Ascending aorta (tissue), 2 donors: ENCODE measurements at places on chromosomes 2 and 18.

DNA sequence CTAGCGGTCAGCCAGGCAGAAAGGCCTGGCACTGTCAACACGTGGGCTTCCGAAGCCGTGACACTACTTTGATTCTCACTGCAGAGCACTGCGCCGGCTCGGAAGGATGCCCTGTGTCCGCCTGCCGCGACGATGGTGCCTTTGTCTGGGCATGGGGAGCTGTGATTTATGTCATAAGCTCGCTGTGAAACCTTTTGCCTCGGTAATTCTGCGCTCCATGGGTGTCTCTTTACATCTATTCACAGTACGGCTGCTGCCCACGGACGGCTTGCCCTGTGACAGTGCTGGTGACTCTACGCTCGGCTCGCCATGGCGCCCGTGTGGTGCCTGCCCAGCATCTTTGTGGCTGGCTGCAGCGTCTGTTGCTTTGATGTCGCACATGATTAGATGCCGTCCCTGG, 43.1 kb upstream of the GBX2 start:
- no peak overlapping the region for H3K4me3 ChIP-seq
- no peak for DNase-seq
- no peaks in the 10 kb centered on the region for H3K36me3 ChIP-seq

GRCh38 chr2:15732341-15733077, 140.8 kb downstream of the DDX1 start:
- DNase-seq, result no peak
- no peaks in the 10 kb centered on the region for H3K27me3 ChIP-seq
- H3K27ac ChIP-seq, result no peak overlapping the region
- peaks cover 30% of the 10 kb centered on the region for H3K4me1 ChIP-seq

DNA sequence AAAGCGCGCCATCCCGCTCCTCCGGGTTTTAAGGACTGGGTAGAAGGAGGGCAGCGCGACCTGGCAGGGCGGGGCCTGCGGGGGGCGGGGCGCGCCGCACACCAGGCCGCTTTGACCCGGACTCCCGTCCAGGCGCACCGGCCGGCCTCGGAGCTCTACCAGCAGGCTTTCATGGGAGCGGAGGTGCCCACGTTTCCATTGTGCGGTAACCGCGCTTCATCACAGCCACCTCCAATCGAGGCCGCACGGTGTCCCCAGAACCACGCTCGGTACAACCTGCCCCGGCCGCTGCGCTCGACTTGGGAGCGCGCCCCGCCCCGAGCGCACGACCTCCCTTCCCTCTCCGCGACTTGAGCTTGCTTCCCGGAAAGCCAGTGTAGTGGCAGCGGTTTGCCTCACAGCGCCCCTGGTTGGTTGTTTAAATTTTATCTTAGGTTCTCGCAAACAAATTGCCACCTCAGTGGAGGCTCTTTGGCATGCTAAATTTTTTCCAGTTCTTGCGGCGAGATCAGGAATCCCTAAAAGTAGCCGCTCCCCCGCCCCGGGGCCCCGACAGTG, 280 bp upstream of the CYP1B1 start:
- H3K27ac ChIP-seq, result peak overlapping the region; percentile 28
- peaks cover 14% of the 10 kb centered on the region for H3K27me3 ChIP-seq
- no peak for DNase-seq
- no peaks in the 10 kb centered on the region for H3K4me1 ChIP-seq
- no peaks in the 10 kb centered on the region for H3K36me3 ChIP-seq

DNA sequence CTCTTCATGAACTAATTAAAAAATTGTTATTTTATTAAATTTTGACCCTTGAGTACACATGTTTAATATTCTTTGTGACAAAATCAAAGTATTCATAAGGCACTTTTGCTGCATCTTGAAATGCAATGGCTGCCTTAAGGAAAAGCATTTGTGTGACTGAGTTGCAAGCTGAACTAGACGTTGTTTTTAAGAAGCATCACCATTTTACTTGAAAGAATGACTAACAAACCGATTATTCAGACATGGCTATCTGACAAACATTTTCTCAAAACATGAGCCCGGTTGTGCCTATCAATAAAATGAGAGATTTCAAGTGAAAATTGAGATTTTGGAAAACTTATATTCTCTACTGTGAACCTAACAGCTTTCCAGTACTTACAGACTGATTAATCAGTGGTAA, 2.8 kb downstream of the GCFC2 start:
- H3K4me1 ChIP-seq, result peaks cover 11% of the 10 kb centered on the region
- DNase-seq, result no peak
- H3K4me3 ChIP-seq, result no peak overlapping the region
- H3K36me3 ChIP-seq, result peaks cover 6% of the 10 kb centered on the region
- H3K27me3 ChIP-seq, result no peaks in the 10 kb centered on the region

DNA sequence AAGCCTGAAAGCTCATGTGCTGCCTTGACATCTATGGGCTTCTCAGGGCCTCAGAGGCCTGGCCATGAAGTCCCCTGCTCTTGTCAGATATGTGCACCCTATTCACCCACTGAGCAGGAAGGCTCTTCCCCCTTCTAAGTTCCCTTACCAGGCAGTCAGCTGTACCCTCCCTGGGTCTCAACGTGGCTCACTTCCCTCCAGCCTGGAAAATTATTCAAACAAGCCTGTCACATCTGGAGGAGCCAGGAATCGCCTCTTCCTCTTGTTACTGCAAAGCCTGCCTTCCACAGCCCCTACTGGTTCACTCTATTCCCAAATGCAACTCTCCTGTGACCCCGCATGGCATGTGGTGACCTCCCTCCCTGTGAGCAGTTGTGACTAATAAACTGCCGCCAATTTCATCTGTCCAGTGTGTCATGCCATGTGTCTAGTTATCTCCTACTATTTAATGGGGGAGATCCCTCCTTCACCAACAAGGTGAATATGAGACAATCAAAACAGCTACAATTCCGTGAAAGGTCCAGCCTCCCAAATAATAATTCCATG, 8.4 kb upstream of the SERPINB8 start:
- no peak overlapping the region for H3K4me3 ChIP-seq
- no peak overlapping the region for H3K27ac ChIP-seq
- H3K36me3 ChIP-seq, result no peaks in the 10 kb centered on the region
- no peaks in the 10 kb centered on the region for H3K4me1 ChIP-seq

GRCh38 chr18:70228536-70228935, 23.0 kb upstream of the RTTN start:
- H3K4me1 ChIP-seq, result no peaks in the 10 kb centered on the region
- no peaks in the 10 kb centered on the region for H3K27me3 ChIP-seq
- no peak overlapping the region for H3K27ac ChIP-seq
- DNase-seq, result no peak
- no peaks in the 10 kb centered on the region for H3K36me3 ChIP-seq
- no peak overlapping the region for H3K4me3 ChIP-seq

GRCh38 chr2:201072201-201072530, 365 bp downstream of the NDUFB3 start:
- H3K27me3 ChIP-seq, result no peaks in the 10 kb centered on the region
- no peak for DNase-seq
- H3K4me1 ChIP-seq, result peaks cover 12% of the 10 kb centered on the region
- H3K36me3 ChIP-seq, result no peaks in the 10 kb centered on the region
- no peak overlapping the region for H3K27ac ChIP-seq
